PC-3 (cell line): ENCODE measurements at places on chromosomes 7 and 10.

GRCh38 chr10:71103961-71104360, 108.4 kb upstream of the UNC5B start:
- no peak for DNase-seq

DNA sequence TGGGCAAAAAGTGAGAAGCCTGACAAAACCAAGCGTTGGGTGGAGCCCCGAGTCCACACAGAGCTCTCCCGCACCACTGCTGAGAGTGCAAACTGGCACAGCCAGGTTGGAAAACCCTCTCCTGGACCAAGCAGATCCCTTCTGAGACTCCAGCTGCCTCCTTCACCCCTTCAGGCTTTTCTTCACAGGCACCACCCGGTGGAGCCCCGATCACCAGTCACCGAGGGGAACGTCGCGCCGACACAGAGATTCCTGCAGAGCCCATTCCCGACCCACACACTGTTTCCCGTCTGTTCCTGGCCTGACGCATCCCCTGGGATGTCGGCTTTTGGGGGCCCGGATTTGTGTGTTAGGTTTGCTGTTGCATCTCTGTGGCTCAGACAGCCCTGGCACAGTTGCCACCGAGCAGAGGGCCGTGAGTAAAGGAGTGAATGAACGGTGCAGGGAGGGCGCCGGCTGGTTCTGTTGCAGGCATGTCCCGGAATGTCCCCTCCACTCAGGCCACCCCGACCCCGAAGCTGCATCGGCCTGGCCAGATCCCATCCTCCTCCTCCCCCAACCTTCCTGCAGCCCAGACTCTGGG, 51.0 kb upstream of the INPP5A start:
- no peak for DNase-seq

- no peak for DNase-seq
Measured at GRCh38 chr7:113797420-113798010, 121.3 kb downstream of the PPP1R3A start.

GRCh38 chr7:131425992-131426391, 98.3 kb downstream of the MKLN1 start:
- DNase-seq, result no peak
